CD4-positive, alpha-beta T cell treated with Interleukin-15 for 4 hours (primary cell): ENCODE measurements at places on chromosomes 12 and 14.

GRCh38 chr14:50069325-50069724 is 47.0 kb downstream of the VCPKMT start:
- DNase-seq = no peak

- DNase-seq = no peak
These were observed 19.9 kb downstream of the DAAM1 start for GRCh38 chr14:59208224-59208814.

DNA sequence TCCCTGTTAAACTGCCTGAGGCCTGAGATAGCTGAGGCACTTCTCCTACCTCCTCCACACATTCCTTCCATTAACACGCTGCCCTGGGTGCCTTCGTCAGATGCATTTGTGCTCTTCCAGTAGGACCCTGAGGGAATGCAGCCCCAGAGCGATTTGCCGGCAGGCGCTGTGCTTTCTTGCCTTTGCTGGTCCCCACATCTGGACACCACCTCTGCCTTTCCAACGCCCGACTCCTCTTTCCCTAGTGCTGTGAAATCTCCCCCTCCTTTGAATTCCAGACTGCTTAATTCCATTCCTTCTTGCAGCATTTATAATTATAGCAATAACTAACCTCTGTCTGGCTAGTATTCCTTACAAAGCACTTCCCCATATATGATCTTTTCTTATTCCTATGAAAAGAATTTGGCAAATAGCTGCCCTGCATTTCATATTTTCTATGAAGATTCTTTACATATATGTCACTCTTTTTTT is 88.4 kb downstream of the C12orf75 start:
- no peak for DNase-seq

DNA sequence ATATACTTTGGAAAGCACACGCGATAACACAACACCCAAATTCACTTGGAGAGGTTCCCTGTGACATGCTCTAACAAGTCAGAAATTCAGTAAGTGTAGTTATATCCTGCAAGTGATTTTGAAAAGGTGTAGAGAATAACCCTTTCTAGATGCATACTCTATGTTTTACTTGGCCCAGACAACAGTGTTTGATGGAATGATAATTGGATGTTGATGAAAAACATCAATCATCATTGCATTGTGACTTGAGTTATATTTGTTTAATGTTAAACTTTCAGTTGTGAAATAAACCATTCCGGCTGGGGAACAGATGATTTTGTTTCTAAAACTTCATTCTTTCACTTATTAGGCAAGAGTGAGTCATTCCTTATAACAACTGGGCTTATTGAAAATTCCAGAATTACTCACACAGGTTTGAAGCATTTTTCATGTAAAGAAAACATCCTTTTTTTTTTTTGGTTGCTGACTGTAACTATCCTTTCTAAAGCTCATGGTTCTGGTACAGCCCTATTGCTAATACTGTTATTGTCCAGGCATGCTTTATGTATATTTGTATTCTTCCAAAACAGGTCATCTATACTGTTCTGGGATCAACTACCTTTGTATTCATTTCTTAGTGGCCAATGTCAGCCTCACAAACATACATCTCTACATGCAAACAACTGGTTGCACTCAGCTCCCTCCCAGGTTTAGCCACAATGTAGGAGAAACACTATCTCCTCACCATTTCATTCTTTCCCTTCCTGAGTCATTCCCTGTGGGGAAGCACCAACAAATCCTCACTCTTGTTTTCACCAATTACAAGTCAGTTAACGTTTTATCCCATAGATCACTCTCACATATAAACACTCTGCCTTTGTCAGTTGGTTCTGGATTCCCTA is 121.2 kb upstream of the LRIG3 start:
- DNase-seq = no peak

GRCh38 chr12:52728374-52728773 is 25.1 kb upstream of the KRT77 start:
- DNase-seq = no peak

GRCh38 chr12:72330784-72331183 is 58.6 kb downstream of the TRHDE start:
- no peak for DNase-seq

- DNase-seq = no peak
These were observed 131.8 kb upstream of the EEA1 start for GRCh38 chr12:93060666-93061472.

GRCh38 chr12:7004287-7004803 is 13.9 kb downstream of the LPCAT3 start:
- DNase-seq = no peak

DNA sequence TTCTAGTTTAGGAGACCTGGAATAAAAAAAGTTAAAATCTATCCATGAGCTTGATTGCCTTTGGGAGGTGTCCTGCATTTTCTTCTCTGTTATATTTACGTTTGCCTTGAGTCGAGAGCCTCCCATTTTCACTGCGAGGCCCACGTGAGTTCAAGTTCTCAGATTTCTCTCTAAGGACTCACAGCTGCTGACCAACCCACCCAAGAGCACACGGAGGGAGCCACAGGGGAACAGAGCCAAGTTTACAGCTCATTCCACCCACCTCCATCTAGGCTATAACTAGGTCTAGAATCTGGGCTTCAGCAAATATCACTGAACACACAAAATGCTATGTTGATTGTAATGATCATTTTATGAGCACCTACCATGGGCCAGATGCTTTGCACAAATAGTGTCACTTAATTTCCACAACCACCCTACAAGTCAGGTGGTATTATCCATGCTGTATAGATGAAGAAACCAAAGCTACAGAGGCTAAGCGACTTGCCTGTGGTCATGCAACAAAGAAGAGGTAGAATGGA is 16.7 kb downstream of the ALDH1L2 start:
- DNase-seq = no peak

GRCh38 chr14:50010752-50011151 is 105.6 kb downstream of the VCPKMT start:
- no peak for DNase-seq

- no peak for DNase-seq
These were observed 33.2 kb upstream of the LHX5 start for GRCh38 chr12:113504917-113505316.
